ENCODE measurements at places on chromosomes 3 and 15. TPM values are rescaled to one million over a fixed set of nuclear protein-coding genes. Genes with fewer than 3 reads are reported as not detected.

CFAP44 gene
- total RNA-seq: 0.82 TPM

- H3K27ac ChIP-seq: no peak overlapping the region
- H3K4me3 ChIP-seq: no peak overlapping the region
- H3K4me1 ChIP-seq: no peaks in the 10 kb centered on the region
- no peaks in the 10 kb centered on the region for H3K27me3 ChIP-seq
- no peak for DNase-seq
- H3K36me3 ChIP-seq: peaks cover 55% of the 10 kb centered on the region
These were observed 56.3 kb upstream of the CSPG5 start for GRCh38 chr3:47634996-47635395.

ALPK3 gene
- total RNA-seq: not detected

GRCh38 chr3:38111696-38112377 lies 25.1 kb downstream of the ACAA1 start:
- H3K36me3 ChIP-seq: no peaks in the 10 kb centered on the region
- H3K4me3 ChIP-seq: no peak overlapping the region

- peaks cover 9% of the 10 kb centered on the region for H3K4me1 ChIP-seq
- H3K36me3 ChIP-seq: no peaks in the 10 kb centered on the region
- DNase-seq: peak; percentile 50
- H3K27ac ChIP-seq: peak overlapping the region; percentile 12
- no peak overlapping the region for H3K4me3 ChIP-seq
- no peaks in the 10 kb centered on the region for H3K27me3 ChIP-seq
These were observed 9.0 kb upstream of the STRIT1 start for GRCh38 chr3:155302481-155302880.

ADAMTSL3 gene
- total RNA-seq: 1.7 TPM

GRCh38 chr3:154095832-154096421 lies 25.3 kb upstream of the ARHGEF26 start:
- no peaks in the 10 kb centered on the region for H3K27me3 ChIP-seq
- no peaks in the 10 kb centered on the region for H3K36me3 ChIP-seq
- no peak for DNase-seq
- H3K4me3 ChIP-seq: no peak overlapping the region
- no peaks in the 10 kb centered on the region for H3K4me1 ChIP-seq

AADACL2 gene
- total RNA-seq: not detected

- no peak overlapping the region for H3K27ac ChIP-seq
- H3K4me1 ChIP-seq: peaks cover 48% of the 10 kb centered on the region
- no peaks in the 10 kb centered on the region for H3K27me3 ChIP-seq
- H3K4me3 ChIP-seq: no peak overlapping the region
- H3K36me3 ChIP-seq: no peaks in the 10 kb centered on the region
These were observed 220.3 kb downstream of the THSD4 start for GRCh38 chr15:71335591-71335990.

DNA sequence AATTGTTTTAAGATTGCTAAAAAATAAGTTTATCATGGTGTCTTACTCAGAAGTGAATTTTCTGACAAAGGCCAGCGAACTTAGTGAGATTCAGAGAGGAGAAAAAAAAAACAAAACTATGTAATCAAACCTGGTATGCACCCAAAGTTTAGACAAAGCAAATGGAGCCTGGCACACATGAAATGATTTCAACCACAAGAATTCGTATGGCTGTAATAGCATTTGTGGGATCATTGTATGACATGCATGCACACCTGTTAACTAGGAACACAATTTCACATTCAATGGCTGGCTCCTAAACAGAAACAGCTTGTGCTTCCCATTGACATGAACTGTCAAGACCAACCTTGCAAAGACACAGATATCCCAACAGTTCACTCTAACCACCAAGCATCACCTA lies 94.6 kb downstream of the ZIC4 start:
- no peak overlapping the region for H3K4me3 ChIP-seq
- H3K4me1 ChIP-seq: no peaks in the 10 kb centered on the region
- H3K36me3 ChIP-seq: no peaks in the 10 kb centered on the region
- H3K27me3 ChIP-seq: no peaks in the 10 kb centered on the region
- DNase-seq: no peak

DNA sequence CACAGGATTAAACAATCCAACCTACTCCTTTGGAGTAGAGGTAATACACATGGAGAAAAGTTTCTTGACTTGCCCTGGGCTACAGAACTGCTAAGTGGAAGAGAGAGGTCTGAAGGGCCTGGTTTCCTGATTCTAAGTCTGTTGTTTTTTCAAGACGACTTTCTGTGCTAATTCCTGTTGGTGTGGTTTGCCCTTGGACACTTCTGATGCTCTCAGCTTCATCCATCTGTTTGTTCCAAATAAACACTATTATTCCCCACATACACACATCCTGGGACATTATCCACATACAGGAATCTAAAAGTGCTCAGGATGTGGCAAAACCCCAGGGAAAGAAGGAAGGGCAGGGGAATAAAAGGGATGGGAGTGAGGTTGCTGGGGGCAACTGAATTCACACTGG lies 393.5 kb upstream of the TBL1XR1 start:
- peaks cover 47% of the 10 kb centered on the region for H3K4me1 ChIP-seq
- DNase-seq: no peak
- no peaks in the 10 kb centered on the region for H3K36me3 ChIP-seq
- H3K27ac ChIP-seq: no peak overlapping the region
- H3K27me3 ChIP-seq: no peaks in the 10 kb centered on the region

DNA sequence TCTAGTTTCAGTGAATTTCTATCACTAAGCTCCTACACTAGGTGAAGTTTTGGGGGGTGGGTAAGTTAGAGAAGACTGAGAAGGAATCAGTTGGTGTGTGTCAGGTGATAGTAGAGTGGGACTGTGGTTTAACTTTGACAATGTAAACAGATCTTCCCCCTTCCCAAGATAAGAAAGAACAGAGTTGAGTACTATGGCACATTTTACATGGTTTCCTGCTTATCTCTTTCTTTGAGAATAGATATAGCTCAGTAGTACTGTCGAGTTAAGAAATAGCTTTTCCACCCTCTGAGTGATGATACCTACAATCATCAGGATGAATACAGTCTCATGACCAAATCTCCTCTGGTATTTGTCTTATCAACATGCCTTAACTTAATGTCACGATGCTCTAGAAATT lies 42.8 kb downstream of the GAP43 start:
- no peaks in the 10 kb centered on the region for H3K36me3 ChIP-seq
- 0 out of 2 replicates have a peak, but pooled peaks cover 3% of the 10 kb centered on the region for H3K27me3 ChIP-seq
- no peak overlapping the region for H3K4me3 ChIP-seq
- no peaks in the 10 kb centered on the region for H3K4me1 ChIP-seq
- no peak for DNase-seq
- H3K27ac ChIP-seq: no peak overlapping the region

- no peak for DNase-seq
- no peaks in the 10 kb centered on the region for H3K36me3 ChIP-seq
- H3K4me3 ChIP-seq: no peak overlapping the region
- H3K27me3 ChIP-seq: no peaks in the 10 kb centered on the region
- H3K4me1 ChIP-seq: peaks cover 70% of the 10 kb centered on the region
These were observed 6.0 kb downstream of the CCDC80 start for GRCh38 chr3:112634786-112635541.

DNA sequence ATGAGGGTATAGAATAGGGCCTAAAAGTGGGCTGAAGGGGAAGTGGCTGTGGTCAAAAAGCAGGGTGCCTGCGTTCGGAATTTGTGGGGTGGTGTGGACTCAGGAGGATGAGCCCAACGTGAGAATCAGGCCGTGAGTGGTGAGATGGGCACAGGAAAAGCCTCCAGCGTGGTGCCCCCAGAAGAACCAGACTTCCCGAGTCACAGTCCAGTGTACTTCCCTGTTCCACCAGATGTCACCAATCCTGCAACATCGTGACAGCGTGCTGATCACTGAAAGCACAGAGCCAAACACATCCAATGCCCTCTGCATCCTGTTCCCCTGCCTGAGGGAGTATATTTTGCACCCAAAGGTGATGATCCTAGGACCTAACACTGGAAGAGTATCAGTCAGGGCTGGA lies 20.8 kb upstream of the ACAN start:
- no peak overlapping the region for H3K27ac ChIP-seq
- no peaks in the 10 kb centered on the region for H3K4me1 ChIP-seq
- no peaks in the 10 kb centered on the region for H3K27me3 ChIP-seq
- H3K4me3 ChIP-seq: no peak overlapping the region

- no peaks in the 10 kb centered on the region for H3K27me3 ChIP-seq
- no peak overlapping the region for H3K4me3 ChIP-seq
- DNase-seq: no peak
- H3K27ac ChIP-seq: no peak overlapping the region
These were observed 42.5 kb downstream of the SCN10A start for GRCh38 chr3:38773528-38773927.

DNA sequence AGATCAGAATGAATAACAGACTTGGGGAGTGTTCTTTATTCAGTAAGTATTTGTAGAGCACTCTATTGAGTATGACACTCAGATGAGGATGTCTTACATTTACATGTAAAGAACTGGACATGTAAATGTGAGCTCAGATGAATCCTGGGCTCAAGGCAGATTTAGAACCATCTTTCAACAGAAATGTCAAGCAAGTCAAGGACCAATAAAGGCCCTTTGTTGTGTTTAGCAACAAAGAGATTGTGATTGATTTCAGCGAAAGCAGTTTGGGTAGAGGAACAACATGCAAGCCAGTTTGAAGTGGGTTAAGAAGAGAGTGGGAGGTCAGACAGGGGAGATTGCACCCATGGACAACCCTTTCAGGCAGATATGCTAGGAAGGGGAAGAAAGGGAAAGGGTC lies 194.2 kb upstream of the DNAJC19 start:
- H3K27me3 ChIP-seq: no peaks in the 10 kb centered on the region
- H3K4me1 ChIP-seq: no peaks in the 10 kb centered on the region
- H3K27ac ChIP-seq: no peak overlapping the region
- no peak overlapping the region for H3K4me3 ChIP-seq

ARPIN gene
- 8.2 TPM for total RNA-seq

DNA sequence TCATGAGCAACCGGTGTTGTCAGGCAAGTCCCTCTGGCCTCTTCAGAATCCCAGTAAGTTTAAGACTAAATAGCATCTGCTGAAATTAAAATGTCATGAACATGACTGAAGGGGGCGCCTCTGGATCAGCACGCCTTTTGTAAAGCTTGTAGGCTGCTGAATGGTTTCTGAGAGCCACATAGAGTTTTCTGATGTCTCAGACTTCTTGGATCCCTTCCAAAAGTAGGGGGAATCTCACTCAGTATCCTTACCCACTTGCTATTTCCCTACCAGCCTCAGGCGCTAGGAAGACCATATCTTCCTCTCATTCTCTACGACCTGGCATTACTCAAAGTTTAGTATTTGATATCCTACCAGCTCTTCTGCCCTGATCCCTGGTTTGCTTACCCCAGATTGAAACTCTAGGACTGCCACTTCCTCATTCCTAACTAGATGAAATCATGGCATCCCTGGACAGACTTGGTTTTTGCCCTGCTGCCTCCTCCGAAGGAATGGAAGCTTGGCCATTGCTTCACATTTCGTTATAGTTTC lies 62.7 kb upstream of the CD47 start:
- no peaks in the 10 kb centered on the region for H3K27me3 ChIP-seq
- DNase-seq: peak; percentile 15
- no peak overlapping the region for H3K27ac ChIP-seq
- H3K36me3 ChIP-seq: no peaks in the 10 kb centered on the region
- no peak overlapping the region for H3K4me3 ChIP-seq

CDHR4 gene
- not detected for total RNA-seq

- no peaks in the 10 kb centered on the region for H3K36me3 ChIP-seq
- no peaks in the 10 kb centered on the region for H3K27me3 ChIP-seq
- H3K27ac ChIP-seq: no peak overlapping the region
- no peaks in the 10 kb centered on the region for H3K4me1 ChIP-seq
- DNase-seq: no peak
These were observed 341.5 kb upstream of the DNAJC19 start for GRCh38 chr3:181330821-181331563.

DNA sequence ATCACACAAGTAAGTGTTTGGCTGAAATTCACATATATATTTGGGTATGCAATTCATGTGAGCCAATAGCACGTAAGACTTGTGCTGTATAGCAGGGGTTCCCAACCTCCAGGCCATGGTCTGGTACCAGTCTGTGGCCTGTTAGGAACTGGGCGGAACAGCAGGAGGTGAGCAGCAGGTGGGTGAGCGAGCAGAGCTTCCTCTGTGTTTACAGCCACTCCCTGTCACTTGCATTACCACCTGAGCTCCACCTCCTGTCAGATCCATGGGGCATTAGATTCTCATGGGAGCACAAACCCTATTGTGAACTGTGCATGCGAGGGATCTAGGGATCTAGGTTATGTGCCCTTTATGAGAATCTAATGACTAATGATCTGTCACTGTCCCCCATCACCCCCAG lies 59.7 kb downstream of the MAP3K13 start:
- H3K27ac ChIP-seq: no peak overlapping the region
- DNase-seq: no peak
- no peaks in the 10 kb centered on the region for H3K4me1 ChIP-seq
- H3K27me3 ChIP-seq: no peaks in the 10 kb centered on the region
- H3K4me3 ChIP-seq: no peak overlapping the region

CMTM8 gene
- not detected for total RNA-seq

GRCh38 chr3:40765884-40766283 lies 241.1 kb downstream of the ZNF621 start:
- H3K4me3 ChIP-seq: no peak overlapping the region
- no peak for DNase-seq
- no peak overlapping the region for H3K27ac ChIP-seq
- H3K36me3 ChIP-seq: no peaks in the 10 kb centered on the region
- no peaks in the 10 kb centered on the region for H3K27me3 ChIP-seq

DNA sequence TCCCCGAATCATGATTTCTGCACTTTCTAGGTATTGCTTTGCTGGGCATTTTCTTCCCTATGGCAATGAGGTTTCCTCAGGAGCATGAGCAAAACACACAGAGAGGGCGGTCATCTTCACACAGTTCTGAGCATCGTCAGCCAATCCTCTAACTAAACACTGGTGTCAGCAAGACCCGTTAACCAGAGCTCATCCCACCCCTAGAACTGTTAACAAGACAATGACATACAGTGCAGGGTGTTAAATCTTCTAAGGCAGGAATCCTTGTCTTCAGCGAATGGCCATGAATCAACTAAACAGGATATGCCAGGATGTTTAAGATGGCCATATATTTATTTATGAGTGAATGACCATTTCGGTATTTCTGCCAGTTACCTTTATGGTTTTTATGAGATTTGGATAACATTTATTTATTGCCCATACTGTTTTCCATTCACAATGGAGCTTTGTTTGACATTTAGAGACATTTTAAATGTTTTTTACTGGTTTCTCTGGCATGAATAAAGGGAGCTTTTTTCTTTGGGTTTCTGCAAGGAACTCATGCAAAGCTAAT lies 411.5 kb upstream of the PROK2 start:
- H3K27me3 ChIP-seq: no peaks in the 10 kb centered on the region
- H3K4me1 ChIP-seq: no peaks in the 10 kb centered on the region
- DNase-seq: no peak
- no peak overlapping the region for H3K27ac ChIP-seq
- H3K36me3 ChIP-seq: no peaks in the 10 kb centered on the region

GRCh38 chr3:120163026-120163425 lies 68.8 kb upstream of the GSK3B start:
- no peak overlapping the region for H3K4me3 ChIP-seq
- H3K36me3 ChIP-seq: no peaks in the 10 kb centered on the region
- no peak for DNase-seq
- no peaks in the 10 kb centered on the region for H3K27me3 ChIP-seq
- H3K27ac ChIP-seq: no peak overlapping the region
- peaks cover 50% of the 10 kb centered on the region for H3K4me1 ChIP-seq

- DNase-seq: no peak
- no peak overlapping the region for H3K27ac ChIP-seq
- H3K4me3 ChIP-seq: no peak overlapping the region
- H3K27me3 ChIP-seq: no peaks in the 10 kb centered on the region
- H3K4me1 ChIP-seq: 0 out of 2 replicates have a peak, but pooled peaks cover 3% of the 10 kb centered on the region
These were observed 32.9 kb upstream of the FBLN2 start for GRCh38 chr3:13515786-13516759.

DNASE1L3 gene
- not detected for total RNA-seq

RETNLB gene
- not detected for total RNA-seq

GRCh38 chr3:42758126-42758525 lies 14.9 kb downstream of the CCDC13 start:
- H3K4me3 ChIP-seq: no peak overlapping the region
- no peak overlapping the region for H3K27ac ChIP-seq
- no peaks in the 10 kb centered on the region for H3K27me3 ChIP-seq
- no peaks in the 10 kb centered on the region for H3K4me1 ChIP-seq
- DNase-seq: no peak

MRAS gene
- 75.6 TPM for total RNA-seq
